Bone marrow (tissue), 2 donors: ENCODE measurements at places on chromosomes 4 and X.

DNA sequence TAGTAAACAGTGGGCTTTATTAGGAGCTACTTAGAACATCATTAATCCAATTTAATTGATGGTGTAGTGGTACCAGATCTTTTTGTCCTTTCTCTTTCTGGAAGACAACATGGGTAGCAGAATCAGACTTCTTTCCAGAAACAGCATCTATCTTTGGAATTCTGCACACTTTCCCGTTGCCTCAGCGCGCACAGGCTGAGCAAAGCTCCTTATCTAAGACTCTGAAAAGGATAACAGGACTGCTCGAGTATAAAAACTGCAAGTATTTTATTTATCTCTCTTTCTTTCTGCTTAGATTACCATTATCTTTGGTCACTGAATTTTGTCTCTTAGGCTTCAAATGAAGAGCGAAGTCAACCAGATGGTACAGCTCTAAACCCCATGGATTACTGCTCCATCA lies 191.7 kb downstream of the DHX15 start:
- no peak for DNase-seq

- no peak for DNase-seq
These were observed 473.7 kb downstream of the GBA3 start for GRCh38 chr4:23166407-23166806.

DNA sequence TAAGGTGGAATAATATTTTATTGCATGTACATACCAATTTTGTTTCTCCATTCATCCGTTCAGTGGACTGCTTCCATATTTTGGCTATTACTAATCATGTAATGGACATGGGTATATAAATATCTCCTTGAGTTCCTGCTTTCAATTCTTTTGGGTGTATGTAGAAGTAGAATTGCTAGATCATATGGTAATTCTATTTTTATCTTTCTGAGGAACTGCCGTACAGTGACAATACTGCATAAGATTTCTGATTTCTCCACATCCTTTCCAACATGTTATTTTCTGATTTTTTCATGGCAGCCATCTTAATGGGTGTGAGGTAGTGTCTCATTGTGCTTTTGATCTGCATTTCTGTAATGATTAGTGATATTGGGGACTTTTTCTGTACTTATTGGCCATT lies 19.2 kb downstream of the ALPK1 start:
- DNase-seq: no peak

GRCh38 chrX:132602701-132603100 lies 113.9 kb upstream of the MBNL3 start:
- DNase-seq: no peak

- DNase-seq: no peak
These were observed 7.3 kb downstream of the SMR3A start for GRCh38 chr4:70367813-70368212.

DNA sequence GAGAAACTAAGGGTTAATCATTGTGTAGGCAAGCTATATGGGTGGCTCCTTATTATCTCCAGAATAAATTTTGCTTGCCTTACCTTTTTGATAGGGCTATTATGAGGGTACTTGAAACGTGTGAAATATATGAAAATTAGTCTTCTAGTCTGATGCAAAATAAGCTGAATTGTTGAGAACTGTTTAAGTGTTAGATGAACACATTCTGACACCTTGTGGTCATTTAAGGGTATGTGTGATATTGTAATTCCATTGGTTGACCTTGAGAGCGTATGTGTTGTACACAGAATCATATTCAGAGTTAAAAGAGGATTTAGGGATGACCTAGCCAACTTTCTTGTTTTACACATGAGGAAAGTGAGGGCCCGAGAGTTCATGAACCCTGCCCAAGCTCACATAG lies 44.6 kb upstream of the LINC00632 start:
- no peak for DNase-seq

DNA sequence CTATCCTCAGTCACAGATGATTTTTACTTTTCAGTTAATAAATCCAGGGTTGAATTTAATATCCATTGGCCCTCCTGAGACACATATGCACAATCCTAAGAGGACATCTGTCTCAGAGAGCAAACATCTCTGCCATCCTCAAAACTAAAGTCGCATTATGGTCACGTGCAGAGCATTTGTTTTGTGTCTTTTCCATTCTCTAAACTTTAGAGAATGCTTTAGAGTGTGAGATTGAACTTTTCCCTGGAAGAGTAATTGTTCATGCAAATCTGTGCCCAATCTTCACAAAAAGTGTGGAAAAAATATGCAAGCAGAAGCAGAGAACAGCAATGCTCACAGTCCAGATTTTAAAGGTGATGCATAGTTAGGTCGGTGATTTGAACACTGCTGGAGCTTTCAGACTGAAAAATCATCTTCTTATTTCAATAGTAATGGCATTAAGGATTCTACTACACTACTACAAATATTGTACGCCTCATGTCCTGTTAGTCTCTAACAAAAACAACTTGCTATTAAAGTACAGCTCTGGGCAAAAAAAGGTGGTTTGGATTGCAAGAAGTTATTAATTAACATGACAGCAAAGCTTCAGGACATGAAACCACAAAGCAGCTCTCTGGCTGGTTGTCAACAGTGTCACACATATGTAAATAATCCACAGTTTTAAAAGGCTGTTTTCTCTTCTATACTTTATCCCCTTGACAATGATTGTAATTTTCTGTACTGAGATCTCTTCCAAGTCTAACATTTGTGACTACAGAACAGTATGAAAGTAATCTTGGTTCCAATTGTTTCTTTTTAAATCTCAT lies 19.9 kb downstream of the DCHS2 start:
- DNase-seq: no peak

DNA sequence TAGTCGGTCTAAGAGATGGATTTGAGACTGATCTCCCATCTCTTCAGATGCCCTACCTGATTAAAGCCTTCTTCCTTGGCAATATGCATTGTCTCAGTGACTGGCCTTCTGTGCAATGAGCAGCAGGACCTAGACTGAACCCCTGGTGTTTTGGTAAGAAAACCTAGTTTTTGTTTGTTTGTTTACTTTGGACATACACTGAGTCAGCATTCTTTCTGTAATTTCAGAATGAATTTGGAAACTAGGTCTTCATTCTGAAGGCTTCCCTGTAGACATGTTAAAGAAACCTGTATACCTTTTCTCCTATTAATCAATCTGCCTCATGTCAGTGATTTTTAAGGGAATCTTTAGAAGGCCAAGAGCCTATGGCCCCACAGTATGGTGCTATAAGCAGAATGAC lies 597.5 kb upstream of the HTR2C start:
- no peak for DNase-seq

DNA sequence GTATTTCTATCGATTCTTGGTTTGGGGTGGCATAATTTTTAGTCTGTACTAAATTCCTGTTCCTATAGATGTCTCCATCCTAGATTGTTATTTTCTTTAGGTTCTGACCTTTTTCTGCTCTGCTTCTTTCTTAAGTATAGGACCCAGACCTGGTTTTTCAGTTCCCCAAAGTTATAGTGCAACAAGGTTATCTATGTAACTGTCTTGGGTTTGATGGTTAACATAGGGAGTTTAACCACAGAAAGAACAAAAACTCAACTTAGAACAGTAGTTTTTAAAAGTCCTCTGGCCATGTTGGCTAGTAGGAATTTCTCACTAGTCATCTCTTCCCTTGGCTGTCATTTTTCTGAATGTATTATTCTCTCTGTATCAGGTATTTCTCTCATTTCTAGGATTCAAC lies 38.8 kb upstream of the MAD2L1 start:
- no peak for DNase-seq

DNA sequence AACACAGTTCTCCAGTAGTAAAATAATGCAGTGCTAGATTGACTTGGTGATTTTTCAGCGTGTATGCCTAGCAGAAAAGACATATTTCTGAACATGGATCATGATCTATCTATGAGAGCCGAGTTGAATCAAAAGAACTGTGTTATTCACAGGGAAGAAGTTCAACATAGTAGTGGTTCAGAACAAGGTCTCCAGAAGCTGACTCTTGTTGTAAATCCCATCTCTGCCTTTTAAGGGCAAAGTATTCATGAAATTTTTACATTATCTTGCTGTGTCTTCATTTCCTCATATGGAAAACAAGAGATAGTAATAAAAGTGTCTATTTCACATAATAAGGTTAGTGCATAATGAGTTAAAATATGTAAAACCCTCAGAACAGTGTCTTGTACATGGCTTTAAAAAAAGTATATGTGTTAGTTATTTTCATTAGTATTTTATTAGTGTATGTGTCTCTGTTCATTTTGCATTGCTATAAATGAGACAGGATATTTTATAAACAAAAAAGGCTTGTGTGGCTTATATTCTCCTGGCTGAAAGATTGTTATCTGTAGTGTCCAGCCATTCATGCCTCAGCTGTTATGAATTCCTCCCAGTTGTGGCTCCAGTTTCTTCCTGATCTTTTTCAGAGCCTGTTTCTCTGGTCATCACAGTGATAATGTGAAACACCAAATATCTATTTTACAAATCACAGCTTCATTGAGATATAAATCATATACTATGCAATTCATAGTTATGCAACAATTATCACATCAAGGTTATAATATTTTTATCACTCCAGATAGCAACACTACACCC lies 1351.2 kb downstream of the STIM2 start:
- no peak for DNase-seq
